CD8-positive, alpha-beta T cell (primary cell): ENCODE measurements at places on chromosomes 3 and 15. TPM values are rescaled to one million over a fixed set of nuclear protein-coding genes. Genes with fewer than 3 reads are reported as not detected.

ONECUT1 gene
- total RNA-seq, result not detected

ATP1B3 gene
- 64.5 TPM for total RNA-seq

CRYGS gene
- 1.5 TPM for total RNA-seq

TMCO5A gene
- total RNA-seq, result not detected

GOLGA8S gene
- total RNA-seq, result 0.22 TPM

SIAH2 gene
- 57.0 TPM for total RNA-seq

P4HTM gene
- total RNA-seq, result 41.5 TPM

MYL3 gene
- total RNA-seq, result not detected

TRPM1 gene
- total RNA-seq, result not detected

ENTPD3 gene
- not detected for total RNA-seq

SMCO1 gene
- not detected for total RNA-seq

EFL1 gene
- 9.5 TPM for total RNA-seq

FOXB1 gene
- not detected for total RNA-seq

CFAP100 gene
- total RNA-seq, result not detected

UCN2 gene
- not detected for total RNA-seq

MAGEL2 gene
- not detected for total RNA-seq
